ENCODE measurements at places on chromosomes 11 and 22.

DNA sequence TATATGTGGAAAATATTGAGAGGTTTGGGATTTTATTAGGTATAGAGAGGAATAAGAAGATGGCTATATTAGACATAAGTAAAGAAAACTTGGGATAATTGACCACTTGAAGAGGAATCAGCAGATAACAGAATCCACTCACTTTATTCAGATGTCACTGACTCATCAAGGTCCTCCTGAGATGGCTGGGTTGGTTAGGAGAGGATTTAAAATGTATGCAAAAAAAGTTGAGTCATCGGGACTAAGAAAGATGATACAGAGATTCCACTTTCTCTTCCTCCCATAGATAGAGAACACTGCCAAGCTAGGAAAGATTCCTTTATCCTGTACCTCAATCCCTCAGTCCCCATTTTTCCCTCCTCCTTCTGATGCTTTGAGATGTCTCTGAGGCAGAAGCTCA, at the start of gene OR6A2:
OR6A2 (minus strand) TSS at position 288 of the 400 bp plus-strand sequence. CDS start 3,981 bp downstream, outside the sequence.
- no peak for DNase-seq

DNA sequence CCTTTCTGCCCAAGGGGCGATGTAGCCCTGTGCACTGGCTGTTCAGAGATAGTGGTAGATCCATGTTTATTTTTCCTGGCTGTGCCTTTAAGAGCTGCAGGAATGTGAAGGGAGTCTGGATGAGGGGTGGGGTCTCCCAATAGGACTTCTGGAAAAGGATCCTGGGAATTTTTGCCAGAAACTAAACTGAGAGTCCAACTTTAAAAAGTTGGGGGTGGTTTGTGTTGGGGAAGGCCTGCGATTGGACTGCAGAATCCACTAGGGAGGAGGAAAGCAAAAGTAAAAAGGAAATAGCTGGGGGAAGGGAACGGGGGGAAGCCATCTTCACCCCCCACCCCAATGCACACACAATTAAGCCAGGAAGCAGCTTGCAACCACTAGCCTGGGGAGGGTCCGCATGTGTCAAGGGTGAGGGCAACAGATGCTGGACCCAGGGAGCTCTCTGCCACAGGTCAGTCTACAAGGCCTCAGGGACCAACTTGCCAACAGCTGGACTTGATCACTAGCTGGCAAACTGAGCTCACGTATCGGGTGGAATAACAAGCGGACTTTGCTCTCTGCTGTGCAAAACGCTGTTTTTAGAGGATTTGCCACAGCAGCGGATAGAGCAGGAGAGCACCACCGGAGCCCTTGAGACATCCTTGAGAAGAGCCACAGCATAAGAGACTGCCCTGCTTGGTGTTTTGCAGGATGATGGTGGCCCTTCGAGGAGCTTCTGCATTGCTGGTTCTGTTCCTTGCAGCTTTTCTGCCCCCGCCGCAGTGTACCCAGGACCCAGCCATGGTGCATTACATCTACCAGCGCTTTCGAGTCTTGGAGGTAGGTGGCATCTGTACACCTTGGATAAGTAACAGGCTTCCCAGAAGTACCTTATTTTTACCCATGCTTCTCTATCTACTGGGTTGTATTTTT, at the start of gene OLFML1:
OLFML1 (plus strand) TSS at position 321 of the 912 bp plus-strand sequence; CDS start at position 691, 370 bp downstream.
- no peak for DNase-seq

DNA sequence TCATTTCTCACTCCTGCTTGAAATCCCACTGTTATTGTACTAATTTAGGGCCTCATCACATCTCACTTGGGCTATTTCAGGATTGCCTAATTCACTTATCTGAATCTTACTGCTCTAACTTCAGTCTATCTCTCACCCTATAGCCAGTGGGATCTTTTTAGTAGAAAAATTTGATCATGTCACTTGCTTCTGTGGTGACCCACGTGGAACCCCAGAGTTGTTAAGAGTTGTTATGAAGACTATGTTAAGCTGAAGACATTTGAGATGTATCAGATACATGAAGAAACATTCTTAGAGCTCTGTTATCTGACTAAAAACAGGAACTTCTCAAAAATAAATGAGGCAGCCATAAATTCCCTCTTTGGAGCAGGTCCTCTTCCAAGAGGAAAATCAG, 1375.6 kb upstream of the TENM4 start:
- DNase-seq, result no peak

- DNase-seq, result peak; percentile 37
Measured at GRCh38 chr11:8354622-8355415, 91.1 kb upstream of the LMO1 start.

GRCh38 chr11:73384872-73385689, 8.9 kb downstream of the RELT start:
- peak; percentile 57 for DNase-seq

GRCh38 chr22:43884600-43885318, 7.1 kb downstream of the PNPLA5 start:
- DNase-seq, result peak; percentile 43

DNA sequence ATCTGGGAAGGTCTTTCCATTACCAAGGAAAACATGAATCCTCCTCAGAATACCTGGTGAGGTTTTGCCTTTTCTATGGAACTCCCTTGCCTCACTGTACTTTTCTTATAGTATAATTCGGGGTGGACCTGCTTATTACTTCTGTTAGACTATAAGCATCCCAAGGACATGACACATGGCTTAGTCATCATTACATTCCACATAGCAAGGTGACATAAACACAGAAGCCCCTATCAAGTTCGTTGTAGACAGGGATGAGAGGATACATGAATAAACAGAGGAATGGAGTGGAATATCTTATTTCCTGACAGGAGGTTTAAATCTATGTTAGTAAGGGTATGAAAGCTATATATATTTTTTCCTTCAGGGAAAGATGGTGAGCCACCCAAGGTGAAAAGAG, 532.2 kb upstream of the CCDC90B start:
- no peak for DNase-seq

- DNase-seq, result no peak
Measured at GRCh38 chr11:13023423-13023822, 14.3 kb downstream of the RASSF10 start.

DNA sequence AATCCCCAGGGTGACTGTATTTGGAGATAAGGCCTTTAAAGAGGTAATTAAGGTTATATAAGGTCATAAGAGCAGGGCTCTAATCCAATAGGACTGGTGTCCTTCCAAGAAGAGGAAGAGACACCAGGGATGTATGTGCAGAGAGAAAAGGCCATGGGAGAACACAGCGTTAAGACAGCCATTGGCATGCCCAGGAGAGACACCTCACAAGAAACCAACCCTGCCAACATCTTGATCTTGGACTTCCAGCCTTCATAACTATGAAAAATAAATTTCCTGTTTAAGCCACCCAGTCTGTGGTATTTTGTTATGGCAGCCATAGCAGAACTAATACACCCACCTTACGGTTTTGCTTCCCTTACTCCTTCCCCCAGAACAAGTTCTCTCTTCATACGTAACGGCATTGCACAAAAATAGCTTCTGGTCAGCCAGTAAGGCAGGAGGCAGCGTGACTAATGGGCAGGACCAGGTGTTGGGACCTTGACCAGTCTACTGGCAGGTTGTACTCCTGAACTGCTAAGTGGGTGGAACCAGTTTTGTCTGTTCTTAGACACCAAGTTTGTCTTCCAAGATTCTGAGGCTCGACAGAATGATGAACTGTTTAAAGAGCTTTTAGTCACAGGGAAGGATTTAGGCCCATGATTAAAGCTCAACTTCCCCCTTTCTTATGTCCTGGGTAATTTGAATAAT, 31.9 kb upstream of the UPB1 start:
- no peak for DNase-seq

- DNase-seq, result no peak
Measured at GRCh38 chr11:116986521-116987105, 111.6 kb downstream of the SIK3 start.

DNA sequence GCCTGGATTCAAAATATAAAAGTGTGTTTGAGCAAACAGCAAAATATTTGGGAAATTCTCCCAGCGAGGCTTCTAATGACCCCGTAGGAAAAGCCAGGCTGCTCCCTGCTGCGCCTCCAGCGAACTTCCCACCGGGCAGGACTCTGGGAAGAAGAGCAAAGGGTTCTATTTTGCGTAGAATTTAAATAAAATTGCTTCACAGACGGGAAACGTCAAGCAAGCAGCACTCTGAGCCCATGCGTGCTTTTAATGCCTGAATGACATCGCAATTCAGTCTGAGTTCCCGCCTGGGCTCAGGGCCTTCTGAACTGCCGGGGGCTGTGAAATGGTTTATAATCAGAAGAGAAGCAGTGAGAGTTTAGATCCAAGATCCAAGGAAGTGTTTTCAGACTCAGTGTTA, 775.1 kb downstream of the BRD1 start:
- no peak for DNase-seq

GRCh38 chr11:67347964-67348749, 5.2 kb downstream of the POLD4 start:
- no peak for DNase-seq

DNA sequence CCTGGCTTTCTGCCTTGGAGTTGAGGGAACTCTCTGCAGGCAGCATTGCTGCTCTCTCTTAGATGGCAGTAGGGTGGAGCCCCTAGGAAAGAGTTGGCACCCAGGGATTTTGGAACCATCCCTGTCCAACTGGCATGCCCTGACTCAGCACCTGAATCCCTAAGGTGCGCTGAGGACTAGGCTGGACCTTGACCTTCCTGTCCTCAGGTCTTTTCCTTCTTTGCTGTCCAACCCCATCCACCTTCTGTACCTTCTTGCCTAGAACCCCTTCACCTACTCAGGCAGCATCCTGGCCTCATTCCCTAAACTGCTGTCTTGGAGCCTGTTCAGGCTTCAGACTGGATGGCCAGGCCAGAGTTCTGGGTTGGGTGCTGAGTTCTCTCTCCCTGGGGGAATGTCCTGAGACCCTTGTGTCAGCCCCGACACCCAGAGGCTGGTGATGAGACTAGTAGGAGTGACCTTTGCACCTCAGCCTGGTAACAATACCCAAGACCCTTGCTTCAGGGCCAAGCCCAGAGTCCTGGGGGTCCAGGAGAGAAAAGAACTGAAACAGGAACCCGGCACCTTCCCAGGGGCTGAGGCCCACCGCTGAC, 2.5 kb upstream of the POLD4 start:
- no peak for DNase-seq

DNA sequence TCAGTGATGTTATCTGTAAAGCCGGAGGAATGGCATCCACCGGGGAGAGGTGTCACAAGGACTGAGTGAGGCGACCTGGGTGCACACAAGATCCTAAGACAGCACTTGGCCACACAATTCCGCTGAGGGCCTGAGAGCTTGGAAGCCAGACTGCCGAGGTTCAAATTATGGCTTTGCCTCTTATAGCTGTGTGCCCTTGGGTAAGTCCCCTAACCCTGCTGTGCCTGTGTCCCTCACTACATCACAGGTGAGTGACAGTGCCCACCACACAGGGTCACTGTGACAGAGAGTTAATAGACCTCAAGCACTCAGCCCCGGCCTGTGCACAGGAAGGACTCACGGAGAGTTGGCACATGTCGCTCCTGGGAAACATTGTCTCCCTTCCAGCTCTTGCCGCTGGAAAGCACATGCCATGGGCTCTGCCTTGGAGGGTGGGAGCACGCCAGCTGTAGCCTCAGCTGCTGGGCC, 592 bp downstream of the RHOD start:
- DNase-seq, result no peak

All from head of caudate nucleus (tissue), 42 donors.